Keratinocyte (primary cell): ENCODE measurements at places on chromosomes 7 and 10. TPM values are rescaled to one million over a fixed set of nuclear protein-coding genes. Genes with fewer than 3 reads are reported as not detected.

- no peak for DNase-seq
Measured at GRCh38 chr10:109862041-109862440, 61.3 kb downstream of the XPNPEP1 start.

The GIMAP5 gene
- not detected in 3 replicates for polyA plus RNA-seq

DNA sequence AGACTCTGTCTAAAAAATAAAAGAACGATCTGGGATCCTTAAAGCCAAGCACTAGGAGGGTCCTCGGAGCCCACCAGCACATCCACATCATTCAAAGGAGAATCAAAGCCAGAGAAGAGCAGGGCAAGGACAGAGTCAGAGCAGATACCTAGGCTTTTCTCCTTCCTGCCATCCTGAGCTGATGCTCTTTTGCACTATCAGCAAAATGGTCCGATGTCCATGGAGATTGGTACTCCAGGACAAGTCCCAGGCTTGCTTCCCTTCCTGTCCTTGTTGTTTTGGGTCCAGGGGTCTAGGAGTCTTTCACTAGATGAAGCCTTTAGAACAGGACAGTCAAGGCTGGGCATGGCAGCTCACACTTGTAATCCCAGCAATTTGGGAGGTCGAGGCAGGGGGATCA, 58.0 kb upstream of the ELN start:
- DNase-seq, result no peak

GRCh38 chr10:63071145-63071544, 62.0 kb upstream of the NRBF2 start:
- no peak for DNase-seq

The LLCFC1 gene
- polyA plus RNA-seq, result not detected in 3 replicates

The SDK1 gene
- polyA plus RNA-seq, result 0.66 to 2.0 TPM (median 0.75 TPM) in 3 replicates

The MKI67 gene
- polyA plus RNA-seq, result 0.95 to 12.2 TPM (median 10.4 TPM) in 3 replicates

- no peak for DNase-seq
Measured at GRCh38 chr7:83149466-83149865, 13.2 kb downstream of the PCLO start.

The TBX20 gene
- polyA plus RNA-seq, result not detected in 3 replicates

- no peak for DNase-seq
Measured at GRCh38 chr10:131290781-131291180, 20.7 kb downstream of the TCERG1L start.

- peak; percentile 38 for DNase-seq
Measured at GRCh38 chr7:13800694-13801448, 188.6 kb downstream of the ETV1 start.

The PTF1A gene
- not detected in 3 replicates for polyA plus RNA-seq

DNA sequence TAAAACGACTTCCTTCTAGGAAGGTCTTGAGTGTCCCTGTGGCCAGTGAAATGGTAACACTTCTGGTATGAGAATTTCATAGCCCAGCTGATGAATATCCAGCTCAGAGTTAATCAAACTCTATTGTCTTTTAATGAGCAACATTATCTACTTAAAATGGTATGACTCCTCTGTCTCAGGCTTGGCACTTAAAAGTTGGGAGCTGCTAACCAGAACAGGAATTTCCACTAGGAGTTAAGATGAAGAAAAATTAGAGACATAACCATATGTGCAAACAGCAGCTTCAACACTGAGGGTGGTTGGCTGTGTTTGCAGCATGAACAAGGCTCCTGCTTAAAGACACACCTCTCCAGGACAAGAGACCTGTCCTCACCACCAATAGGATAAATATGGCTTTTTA, 46.8 kb downstream of the CH25H start:
- DNase-seq, result no peak
